ENCODE measurements at places on chromosomes 1 and 21.

DNA sequence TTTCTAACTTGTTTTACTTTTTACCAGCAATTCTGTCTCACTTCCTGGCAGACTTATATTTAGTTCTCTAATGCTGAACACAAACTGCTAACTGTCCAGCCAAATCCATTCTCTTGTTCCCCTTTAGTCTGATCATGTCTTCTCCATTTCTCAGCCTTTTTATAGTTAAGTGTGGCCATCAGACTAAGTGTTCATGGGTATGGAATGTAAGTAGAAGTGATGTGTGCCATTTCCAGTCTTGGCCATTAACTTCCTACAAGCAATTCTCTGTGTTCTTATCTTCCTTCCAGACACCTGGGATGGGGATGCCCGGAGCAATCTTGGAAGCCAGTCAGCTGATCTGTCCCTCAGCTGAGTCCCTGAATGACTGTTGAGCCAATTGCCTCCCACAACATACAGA lies 165.8 kb downstream of the ST6GALNAC3 start:
- DNase-seq = no peak

GRCh38 chr1:58815069-58815685 lies 31.3 kb upstream of the JUN start:
- DNase-seq = no peak

DNA sequence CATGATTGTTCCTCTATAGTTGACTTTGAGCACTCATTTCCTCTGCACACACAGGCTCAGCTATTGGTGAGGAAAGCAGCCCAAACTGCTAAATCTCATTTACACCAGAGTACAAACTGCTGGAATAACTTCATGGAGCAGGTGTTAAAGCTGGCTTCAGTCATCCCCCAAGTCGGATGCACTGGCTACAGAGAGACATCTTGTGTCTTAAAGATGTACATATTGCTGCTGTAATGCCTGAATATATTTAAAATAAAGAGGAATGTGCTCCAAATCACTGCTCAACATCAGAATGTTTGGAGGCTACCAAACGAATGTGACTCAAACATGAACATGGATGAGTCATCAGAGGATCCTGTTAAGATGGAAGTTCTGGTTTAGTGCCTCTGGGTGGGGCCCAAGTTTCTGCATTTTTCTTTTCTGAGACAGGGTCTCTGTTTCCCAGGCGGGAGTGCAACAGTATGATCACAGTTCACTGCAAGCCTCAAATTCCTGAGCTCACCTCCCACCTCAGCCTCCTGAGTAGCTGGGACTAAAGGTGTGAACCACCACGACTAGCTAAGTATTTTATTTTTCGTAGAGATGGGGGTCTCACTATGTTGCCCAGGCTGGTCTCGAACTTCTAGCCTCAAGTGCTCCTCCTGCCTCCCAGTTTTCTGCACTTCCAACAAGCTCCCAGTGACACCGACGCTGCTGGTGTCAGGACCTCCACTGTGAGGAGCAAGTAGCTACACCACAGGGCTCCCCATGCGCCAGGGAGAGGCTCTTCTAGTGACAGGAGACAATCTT lies 79.0 kb upstream of the KRTAP19-8 start:
- no peak for DNase-seq

DNA sequence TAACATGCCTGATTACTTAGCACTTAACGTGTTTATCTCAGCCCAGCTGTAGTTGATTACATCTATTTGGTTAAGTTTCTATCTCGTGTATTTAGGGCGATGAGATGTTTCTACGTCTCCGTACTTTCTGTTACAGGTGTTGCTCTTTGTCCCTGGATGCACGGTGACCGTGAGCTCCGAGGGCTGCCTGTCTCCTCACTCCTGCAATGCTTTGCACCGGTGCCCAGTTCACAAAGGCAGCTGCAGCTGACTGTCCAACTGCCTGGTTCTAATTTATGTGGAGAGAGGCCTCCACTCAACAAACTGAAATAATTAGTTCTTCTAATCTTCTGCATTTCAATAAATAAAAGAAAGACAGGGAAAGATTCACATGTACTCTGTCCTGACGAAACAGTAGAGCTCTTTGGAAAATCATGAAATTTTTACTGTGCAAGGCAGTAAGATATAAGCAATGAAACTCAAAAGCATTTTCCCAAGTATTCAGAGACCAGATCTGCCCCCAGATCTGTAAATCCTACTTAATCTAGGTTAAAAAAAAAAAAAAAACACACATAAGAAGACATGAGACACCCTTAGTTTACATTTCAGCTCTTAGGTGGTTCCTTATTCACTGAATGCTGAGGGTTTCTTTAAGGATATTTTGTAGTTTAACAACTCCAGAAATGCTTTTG lies 108.2 kb downstream of the TGFBR3 start:
- DNase-seq = no peak

- DNase-seq = no peak
These were observed 20.8 kb downstream of the PPFIA4 start for GRCh38 chr1:203046984-203047630.
